Stimulated activated CD8-positive, alpha-beta memory T cell treated with anti-CD3 and anti-CD28 coated beads, Interleukin-7, amount 100 ng/mL, for 1 hour (primary cell): ENCODE measurements at places on chromosomes 4 and X.

DNA sequence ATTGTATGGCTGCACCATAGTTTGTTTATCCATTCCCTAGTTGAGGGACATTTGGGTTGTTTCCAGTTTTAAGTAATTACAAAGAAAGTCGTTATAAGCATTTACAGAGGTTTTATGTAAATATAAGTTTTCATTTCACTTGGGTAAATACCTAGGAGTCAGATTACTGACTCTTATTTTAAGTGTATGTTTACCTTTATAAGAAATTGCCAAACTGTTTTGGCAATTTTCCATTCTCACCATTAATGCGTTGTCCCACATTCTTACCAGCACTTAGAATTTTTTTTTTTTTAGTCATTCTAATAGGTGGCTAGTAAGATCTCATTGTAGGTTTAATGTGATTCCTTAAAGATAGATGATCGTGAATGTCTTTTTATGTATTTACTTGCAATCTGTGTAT, 121.5 kb upstream of the NR3C2 start:
- no peak for DNase-seq

DNA sequence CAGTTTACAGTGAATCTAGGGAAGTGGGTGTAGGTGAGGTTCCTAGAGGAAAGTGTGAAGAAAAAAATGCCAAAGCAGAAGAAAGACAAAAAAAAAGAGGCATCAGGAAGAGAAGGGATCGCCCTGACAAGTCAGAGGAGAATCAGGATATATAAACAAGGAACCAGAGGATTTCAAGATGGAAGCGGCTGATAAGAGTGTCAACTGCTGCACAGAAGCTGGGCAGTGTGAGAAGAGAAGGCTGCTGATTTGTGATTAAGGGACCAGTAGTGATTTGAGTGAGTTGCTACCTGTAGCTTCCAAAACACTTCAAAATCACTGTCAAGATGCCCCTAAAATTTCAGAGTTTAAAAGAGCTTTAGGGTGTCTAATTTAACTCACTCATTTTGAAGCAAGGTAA, 258.2 kb downstream of the PPP3CA start:
- DNase-seq = no peak

DNA sequence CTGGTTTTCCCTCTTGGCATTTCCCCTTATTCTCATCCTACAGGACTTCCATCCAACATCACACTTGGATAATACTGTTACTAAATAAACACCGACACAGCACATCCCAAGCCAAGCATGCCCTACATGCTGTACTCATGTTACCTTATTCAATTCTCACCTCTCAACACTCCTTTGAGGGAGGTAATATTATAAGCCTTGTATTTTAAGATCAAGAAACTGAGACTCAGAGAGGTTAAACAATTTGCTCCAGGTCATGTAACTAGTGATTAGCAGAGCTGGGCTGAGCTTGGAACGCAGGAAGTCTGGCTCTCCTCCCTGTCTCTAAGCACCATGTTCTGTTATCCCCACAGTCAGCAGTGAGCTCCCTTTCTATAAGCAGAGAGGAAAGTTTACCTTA, 333.6 kb upstream of the IGFBP7 start:
- DNase-seq = no peak

- DNase-seq = no peak
Measured at GRCh38 chr4:101140228-101140627, 207.1 kb downstream of the PPP3CA start.

GRCh38 chr4:183185018-183185417, 86.0 kb downstream of the WWC2 start:
- no peak for DNase-seq

- no peak for DNase-seq
Measured at GRCh38 chr4:106585915-106586349, 217.4 kb upstream of the GIMD1 start.

DNA sequence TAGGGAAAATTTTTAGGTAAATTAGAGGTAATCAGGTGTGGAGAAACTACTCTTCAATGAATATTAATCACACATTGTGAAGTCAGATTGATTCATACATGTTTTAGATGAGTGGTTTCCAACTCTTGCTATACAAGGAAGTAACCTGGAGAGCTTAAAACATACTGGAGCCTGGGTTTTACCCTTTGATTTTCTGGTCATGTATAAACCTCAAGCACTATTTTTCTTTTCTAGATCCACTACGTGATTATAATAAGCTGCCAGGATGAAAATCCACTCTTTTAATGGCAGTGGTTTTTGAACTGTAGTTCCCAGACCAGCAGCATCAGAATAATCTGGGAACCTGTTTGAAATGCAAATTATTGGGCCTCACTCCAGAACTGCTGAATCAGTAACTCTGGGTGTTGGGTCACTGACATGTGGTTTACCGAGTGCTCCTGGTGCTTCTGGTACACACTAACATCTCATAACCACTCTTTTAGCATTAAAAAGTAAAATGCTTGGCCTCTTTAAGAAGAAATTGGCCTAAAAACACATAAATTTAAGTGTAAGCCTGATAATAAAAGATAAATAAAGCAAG, 63.4 kb downstream of the DCAF12L1 start:
- DNase-seq = no peak
